ENCODE measurements at places on chromosomes 4 and X. TPM values are rescaled to one million over a fixed set of nuclear protein-coding genes. Genes with fewer than 3 reads are reported as not detected.

- no peak for DNase-seq
Observed at GRCh38 chr4:54575919-54576318, 81.8 kb upstream of the KIT start.

GRCh38 chrX:41148553-41148952 lies 63.3 kb downstream of the USP9X start:
- no peak for DNase-seq

GRCh38 chr4:123390846-123391456 lies 5.6 kb upstream of the SPRY1 start:
- DNase-seq = peak; percentile 59

Gene TRO
- total RNA-seq = not detected

DNA sequence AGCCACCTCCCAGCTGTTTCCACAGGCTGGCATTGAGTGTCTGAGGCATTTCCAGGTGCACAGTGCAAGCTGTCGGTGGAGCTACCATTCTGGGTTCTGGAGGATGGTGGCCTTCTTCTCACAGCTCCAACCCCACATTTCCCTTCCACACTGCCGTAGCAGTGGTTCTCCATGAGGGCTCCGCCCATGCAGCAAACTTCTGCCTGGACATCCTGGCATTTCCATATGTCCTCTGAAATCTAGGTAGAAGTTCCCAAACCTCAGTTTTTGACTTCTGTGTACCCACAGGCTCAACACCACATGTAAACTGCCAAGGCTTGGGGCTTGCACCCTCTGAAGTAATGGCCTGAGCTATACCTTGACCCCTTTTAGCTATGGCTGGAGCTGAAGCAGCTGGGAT lies 10.3 kb upstream of the FRMPD4 start:
- DNase-seq = no peak

Gene SFRP2
- not detected for total RNA-seq

DNA sequence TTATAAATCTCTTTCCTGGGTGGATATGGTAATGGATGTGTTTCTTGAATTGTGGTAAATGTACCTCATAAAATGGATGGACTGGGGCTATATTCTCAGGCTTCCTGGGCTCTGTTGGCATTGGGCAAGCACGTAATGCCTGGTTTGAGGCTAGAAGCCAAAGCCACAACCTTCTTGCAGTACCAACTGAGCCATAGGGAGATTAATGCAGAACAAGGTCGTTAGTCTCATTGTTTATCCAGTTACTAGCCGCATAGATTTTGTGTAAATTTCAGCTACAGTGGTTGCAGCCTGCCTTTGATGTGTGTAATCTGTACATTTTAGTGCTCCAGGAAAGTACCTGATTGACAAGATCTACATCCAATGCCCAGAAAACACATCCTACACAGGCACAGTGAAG lies 7.2 kb upstream of the LEF1 start:
- DNase-seq = no peak

- no peak for DNase-seq
Observed at GRCh38 chrX:136626237-136626636, 21.7 kb upstream of the CD40LG start.

Gene GPR82
- total RNA-seq = not detected

All from HT-29 (cell line).